ENCODE measurements at places on chromosomes 1 and 21. TPM values are rescaled to one million over a fixed set of nuclear protein-coding genes. Genes with fewer than 3 reads are reported as not detected.

DNA sequence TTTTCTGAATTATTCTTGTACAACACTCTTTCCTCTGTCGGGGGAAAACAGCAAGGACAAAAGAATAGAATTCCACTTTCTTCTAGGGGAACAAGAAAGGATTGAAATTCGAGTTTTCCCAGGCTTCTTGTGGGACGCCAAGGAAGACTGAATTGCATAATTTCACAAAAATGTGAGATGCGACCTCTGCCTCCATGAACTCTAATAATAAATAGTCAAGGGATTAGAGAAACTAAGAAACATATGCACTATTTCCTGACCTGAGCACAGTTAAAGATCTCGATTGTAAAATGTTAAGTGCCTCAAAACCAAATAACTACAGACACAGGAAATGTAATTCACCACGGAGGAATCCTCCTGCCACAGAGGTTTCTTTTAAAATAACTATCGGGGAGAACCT is 117.3 kb upstream of the MARK1 start:
- no peak for DNase-seq

GRCh38 chr1:101506541-101507164 is 269.8 kb downstream of the S1PR1 start:
- DNase-seq, result peak; percentile 31

The TFF3 gene
- total RNA-seq, result not detected

DNA sequence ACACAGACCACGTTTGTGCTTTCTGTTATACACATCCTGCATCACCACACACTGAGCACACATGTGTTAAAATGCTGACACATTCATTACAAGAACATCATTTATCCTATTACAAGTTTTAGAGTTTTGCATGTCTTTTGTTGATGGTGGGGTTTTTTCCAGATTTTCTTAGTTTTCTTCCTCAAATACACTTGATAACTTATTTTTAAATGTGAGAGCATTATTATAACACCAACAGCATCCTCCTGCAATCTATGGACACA is 67.3 kb downstream of the TGFBR3 start:
- no peak for DNase-seq

The ARHGEF16 gene
- not detected for total RNA-seq
